ENCODE measurements at places on chromosomes 16 and 17.

- no peak for DNase-seq
These were observed 87.1 kb downstream of the CYTH1 start for GRCh38 chr17:78694805-78695531.

- no peak for DNase-seq
These were observed 232.6 kb upstream of the TBX2 start for GRCh38 chr17:61167075-61167474.

GRCh38 chr16:56747486-56748045, 17.6 kb downstream of the NUP93 start:
- DNase-seq, result no peak

GRCh38 chr17:39854909-39855308, 9.2 kb downstream of the IKZF3 start:
- no peak for DNase-seq

DNA sequence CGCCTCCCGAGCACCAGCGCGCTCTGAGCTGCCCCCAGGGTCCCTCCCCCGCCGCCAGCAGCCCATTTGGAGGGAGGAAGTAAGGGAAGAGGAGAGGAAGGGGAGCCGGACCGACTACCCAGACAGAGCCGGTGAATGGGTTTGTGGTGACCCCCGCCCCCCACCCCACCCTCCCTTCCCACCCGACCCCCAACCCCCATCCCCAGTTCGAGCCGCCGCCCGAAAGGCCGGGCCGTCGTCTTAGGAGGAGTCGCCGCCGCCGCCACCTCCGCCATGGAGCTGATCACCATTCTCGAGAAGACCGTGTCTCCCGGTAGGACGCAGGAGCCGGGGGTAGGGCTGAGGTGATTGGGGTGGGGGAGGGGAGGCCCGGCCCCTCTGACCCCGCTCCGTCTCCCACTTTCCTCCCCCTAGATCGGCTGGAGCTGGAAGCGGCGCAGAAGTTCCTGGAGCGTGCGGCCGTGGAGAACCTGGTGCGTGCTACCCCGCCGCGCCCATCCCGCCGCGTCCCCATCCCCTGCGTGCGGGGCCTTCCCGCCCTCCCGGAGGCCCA, 329 bp downstream of the KPNB1 start:
- DNase-seq, result no peak

DNA sequence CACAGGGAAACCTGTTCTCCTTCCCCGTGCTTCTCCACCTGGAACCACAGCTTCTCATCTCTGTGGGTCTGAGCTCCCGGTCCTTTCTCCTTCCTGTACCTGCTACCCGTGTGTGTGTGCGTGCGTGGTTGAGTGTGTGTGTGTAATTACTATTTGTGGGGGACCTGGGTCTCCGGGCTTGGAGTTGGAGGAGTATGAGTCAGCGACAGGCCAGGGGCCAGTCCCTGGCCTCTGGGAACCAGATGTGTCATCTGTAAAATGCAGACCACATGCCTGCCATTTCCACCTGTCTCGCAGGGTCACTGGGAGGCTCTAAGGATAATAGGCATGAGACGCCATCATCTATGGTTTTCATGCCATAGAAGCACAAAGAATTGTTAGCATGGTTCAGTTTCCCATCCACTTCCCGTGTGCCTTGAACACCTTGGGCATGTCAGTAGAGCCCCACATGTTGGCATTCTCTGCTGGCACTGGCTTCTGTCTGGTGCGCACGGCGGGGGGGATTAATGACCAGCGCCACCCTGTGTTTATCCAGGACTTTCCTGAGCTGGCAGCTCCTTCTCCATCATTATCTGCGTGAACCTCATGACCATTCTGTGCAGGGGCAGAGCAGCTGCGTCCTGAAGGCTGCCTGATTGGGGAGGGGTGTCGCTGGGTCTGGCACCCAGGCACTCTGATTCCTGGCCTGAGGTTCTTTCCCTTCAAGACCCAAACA, 1.5 kb downstream of the ZNF205 start:
- DNase-seq, result no peak
